ENCODE measurements at places on chromosomes 5 and 9. TPM values are rescaled to one million over a fixed set of nuclear protein-coding genes. Genes with fewer than 3 reads are reported as not detected.

DNA sequence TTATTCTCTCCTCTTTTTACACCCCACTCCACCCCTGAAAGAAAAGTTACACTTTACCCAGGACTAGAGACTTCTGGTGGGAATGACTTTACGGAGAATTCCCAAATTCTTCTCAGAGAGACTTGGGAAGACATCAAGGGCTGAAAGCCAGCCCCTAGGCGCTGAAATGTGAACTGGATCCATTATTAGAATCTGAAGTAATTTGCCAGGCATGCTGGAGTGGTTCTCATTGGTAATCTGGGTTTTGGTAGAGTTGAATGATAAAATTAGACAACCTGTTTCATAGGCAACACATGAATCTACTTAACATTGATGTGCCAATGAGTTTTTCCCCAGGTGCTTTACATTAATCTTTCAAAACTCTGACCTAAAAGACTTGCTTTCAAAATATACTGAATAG, 324.8 kb downstream of the ADAMTS6 start:
- H3K27me3 ChIP-seq = no peaks in the 10 kb centered on the region
- no peak overlapping the region for H3K27ac ChIP-seq
- no peaks in the 10 kb centered on the region for H3K36me3 ChIP-seq
- H3K4me3 ChIP-seq = no peak overlapping the region

Gene KCNV2
- total RNA-seq = not detected

DNA sequence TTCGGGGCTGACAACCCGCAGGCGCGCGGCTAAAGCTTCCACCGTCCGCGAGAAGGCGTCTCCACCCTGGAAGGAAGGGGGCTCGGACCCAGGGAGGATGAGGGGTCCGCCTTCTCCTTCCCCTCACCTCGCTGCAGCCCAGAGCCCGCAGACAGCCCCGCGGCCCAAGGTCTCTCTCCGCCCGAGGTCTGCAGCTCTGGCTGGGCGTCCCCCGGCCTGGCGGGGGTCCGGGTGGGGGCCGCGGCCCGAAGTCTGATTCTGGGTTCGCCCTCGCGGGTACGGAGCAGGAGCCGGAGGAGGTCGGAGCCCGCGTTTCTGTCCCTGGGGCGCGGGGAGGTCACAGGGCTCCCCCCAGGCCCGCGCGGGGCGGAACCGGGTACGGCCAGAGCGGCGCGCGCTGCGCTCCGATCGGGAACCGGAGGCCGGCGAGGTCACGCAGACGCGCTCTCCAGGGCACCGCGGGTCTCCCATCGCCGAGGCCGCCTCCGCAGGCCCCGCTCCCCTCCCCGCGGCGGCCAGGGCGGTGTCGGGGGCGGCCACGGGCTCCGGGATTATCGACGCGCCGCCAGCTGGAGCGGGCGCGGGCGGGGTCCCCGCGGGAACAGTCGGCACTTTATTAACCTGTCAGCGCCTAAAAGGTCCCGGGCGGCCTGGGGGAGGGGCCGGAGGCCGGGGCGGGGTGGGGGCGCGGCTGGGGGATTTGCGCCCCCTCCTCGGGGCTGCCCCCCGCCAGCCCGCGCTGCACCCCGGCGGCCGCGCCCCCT, 11.6 kb downstream of the LHX3 start:
- H3K27ac ChIP-seq = no peak overlapping the region
- no peak for DNase-seq
- no peaks in the 10 kb centered on the region for H3K27me3 ChIP-seq
- H3K36me3 ChIP-seq = no peaks in the 10 kb centered on the region
- H3K4me1 ChIP-seq = no peaks in the 10 kb centered on the region
- no peak overlapping the region for H3K4me3 ChIP-seq

DNA sequence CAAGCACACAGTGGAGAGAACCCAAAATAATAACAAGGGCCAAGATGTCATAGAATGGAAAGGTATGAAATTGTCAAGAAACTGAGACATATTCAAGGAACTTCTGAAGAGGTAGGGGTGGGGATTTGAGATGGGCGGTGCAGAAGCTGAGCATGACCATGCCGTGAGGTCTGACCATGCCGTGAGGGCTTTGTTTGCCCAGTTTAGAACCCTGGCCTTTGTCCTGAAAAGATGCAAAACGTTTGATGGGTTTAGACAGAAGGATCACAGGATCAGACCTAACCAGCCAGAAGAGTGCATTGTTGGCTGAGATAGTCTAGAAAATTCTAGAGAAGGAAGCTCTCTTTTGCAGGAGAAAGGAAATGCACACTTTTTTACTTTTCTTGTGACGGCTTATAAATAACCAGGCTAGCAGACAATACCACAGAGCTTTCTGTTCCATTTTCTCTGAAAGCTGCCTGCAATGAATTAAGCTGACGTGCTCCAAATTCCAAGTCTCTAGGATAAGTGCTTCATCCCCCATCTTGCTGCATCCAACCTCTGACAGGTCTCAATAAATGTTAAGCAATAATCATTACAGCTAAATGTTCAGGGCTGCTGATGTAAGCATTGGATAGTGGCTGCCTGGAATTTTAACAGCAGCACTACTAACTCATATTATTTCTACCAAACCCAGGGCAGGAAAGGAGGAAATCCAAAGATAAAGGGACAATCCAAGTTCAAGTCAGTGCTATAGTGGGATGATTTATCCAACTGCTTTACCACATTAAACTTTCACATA, 110.9 kb upstream of the IL6ST start:
- H3K36me3 ChIP-seq = no peaks in the 10 kb centered on the region
- H3K27ac ChIP-seq = no peak overlapping the region
- H3K4me1 ChIP-seq = peaks cover 5% of the 10 kb centered on the region
- no peaks in the 10 kb centered on the region for H3K27me3 ChIP-seq
- no peak for DNase-seq
